ENCODE measurements at places on chromosomes 11 and 22. TPM values are rescaled to one million over a fixed set of nuclear protein-coding genes. Genes with fewer than 3 reads are reported as not detected.

OR52E8 gene
- total RNA-seq: not detected

MYOD1 gene
- total RNA-seq: not detected

ABTB2 gene
- total RNA-seq: 0.72 TPM

HBE1 gene
- 25.6 TPM for total RNA-seq

P4HA3 gene
- 1.5 TPM for total RNA-seq

LGR4 gene
- 10.1 TPM for total RNA-seq

HEPHL1 gene
- not detected for total RNA-seq

Measured in A172 (cell line).